Activated CD8-positive, alpha-beta T cell treated with anti-CD3 and anti-CD28 coated beads, Interleukin-2, amount 10 ng/mL, durations not matched to agents 7 days and 5 days (primary cell): ENCODE measurements at places on chromosomes 12 and 14.

DNA sequence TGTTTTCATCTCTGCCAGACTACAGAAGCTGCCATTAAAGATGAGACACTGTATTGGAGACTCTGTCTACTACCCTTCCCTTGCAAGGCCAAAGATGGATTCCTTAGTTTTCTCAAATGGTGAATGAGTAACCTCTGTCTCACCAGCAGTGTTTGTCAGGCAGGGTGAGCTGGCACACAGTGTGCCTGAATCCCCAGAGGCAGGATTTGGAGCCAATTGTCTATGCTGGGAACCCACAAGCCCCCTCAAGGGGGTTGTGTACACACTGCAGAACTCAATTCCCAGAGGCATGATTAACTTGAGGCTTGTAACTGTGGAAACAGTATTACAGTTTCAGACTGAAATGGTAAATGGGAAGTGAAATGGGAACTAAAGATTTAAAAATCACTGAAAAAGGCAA is 136.8 kb upstream of the PTPRB start:
- DNase-seq = no peak

DNA sequence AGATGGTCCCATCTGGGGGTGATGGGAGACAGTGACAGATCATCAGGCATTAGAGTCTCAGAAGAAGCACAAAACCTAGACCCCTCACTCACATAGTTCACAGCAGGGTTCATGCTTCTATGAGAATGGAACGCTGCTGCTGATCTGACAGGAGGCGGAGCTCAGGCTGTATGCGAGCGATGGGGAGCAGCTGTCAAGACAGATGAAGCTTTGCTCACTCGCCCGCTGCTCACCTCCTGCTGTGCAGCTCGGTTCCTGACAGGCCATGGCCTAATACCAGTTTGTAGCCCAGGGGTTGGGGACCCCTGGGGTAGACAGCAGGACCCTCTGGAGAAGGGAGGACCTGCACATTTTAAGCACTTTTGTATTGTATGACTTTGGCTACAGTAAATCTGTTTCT is 111.2 kb downstream of the LGMN start:
- DNase-seq = no peak

- no peak for DNase-seq
Measured at GRCh38 chr14:59330455-59330854, 134.7 kb downstream of the GPR135 start.

DNA sequence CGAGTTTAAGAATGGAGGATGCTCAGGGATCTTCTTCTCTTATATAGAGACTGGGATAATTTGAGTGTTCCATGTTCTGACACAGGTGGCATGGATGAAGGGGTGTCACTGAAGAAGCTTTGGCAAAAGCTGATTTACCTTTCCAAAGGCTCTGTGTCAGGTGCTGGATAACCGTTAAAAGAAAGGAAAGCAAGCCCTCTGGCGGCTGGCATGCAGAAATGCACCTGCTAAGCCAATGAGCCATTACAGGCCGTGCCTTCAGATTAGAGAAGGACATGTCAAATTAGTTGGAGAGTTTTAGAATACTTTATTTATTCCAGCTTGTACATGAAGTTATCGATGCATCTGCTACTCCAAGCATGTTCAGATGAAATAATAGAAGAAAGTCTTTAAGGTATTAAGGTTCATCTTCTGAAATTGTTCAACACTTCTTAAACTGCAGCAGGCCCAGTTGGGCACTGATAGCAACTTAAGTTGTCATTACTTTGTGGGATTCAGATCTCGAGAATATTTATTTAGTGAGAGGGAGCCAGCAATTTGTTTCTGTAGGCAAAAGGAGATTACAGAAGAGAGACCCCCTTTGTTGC is 678.2 kb downstream of the NRXN3 start:
- DNase-seq = peak; percentile 29

- DNase-seq = no peak
Measured at GRCh38 chr14:36818794-36819384, 157.2 kb downstream of the PAX9 start.

GRCh38 chr12:12600659-12601058 is 11.0 kb upstream of the CREBL2 start:
- no peak for DNase-seq

GRCh38 chr14:37583358-37584210 is 11.5 kb downstream of the FOXA1 start:
- DNase-seq = no peak

- DNase-seq = peak; percentile 86
Measured at GRCh38 chr12:44847888-44848702, 28.0 kb downstream of the NELL2 start.

DNA sequence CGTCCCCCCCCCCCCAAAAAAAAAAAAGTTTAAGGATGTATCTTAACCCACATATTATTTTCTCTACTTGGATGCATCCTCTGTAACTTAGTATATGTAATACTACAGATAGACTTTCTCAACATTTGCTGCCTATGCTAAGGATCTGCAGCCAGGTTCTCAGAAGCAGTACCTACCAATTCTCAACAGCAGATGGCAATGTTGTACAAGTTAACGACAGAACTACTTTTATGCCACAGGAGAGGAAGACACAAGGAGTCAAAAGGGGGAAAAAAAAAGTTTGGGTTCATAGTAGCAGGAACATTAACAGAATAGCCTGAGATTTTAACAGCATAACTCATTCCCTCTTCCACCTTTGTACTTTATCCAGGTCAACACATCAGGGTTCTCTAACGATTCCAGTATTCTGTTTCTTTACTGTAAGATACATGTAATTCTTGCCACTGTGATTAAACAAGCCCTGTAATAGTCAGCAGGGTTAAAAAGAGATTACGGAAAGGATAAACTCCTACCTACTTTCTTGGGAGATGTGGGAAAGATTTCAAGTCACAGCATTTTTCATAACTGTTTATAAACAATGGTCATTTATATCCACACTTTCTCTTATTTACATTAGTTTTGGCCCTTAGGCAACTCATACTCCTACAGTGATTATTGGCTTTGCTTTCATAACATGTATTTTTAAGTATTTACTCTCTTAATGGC is 5.7 kb upstream of the NEK9 start:
- peak; percentile 77 for DNase-seq

DNA sequence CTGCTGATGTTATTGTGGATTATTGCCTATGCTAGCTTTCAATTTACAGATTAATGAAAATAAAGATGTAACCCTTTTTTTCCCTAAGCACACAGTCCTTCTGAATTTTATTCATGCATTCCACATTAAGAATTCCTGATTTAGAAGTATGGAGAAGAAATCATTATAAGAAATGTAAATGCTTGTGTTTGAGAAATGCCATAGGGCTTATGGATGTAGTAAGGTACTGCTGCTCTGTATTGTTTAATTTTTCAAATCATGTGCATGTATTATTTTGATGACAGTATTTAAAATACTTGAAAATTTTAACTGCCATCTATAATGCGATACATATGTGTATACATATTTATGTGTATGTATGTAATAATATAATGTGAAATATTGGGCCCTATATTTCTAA is 167.1 kb upstream of the SOX5 start:
- DNase-seq = no peak

DNA sequence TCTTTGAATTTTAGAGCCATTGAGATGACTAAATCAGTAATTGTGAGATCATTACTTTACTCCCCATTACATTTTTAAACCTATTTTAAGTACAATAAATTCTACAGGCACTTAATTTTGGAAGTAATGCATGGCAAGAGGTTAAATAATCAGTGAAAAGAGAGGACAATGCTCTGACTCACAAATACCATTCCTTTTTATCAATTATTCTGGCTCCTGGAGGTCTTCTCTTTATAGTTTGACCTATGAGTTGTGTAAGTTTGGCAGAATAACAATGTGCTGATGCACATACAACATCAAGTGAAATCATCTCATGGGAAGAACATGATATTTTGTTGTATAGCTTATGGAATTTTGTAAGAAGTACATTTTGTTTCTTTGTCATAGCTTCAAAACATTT is 166.7 kb downstream of the TMTC3 start:
- no peak for DNase-seq

- peak; percentile 35 for DNase-seq
Measured at GRCh38 chr14:59918824-59919569, 947 bp upstream of the LRRC9 start.

DNA sequence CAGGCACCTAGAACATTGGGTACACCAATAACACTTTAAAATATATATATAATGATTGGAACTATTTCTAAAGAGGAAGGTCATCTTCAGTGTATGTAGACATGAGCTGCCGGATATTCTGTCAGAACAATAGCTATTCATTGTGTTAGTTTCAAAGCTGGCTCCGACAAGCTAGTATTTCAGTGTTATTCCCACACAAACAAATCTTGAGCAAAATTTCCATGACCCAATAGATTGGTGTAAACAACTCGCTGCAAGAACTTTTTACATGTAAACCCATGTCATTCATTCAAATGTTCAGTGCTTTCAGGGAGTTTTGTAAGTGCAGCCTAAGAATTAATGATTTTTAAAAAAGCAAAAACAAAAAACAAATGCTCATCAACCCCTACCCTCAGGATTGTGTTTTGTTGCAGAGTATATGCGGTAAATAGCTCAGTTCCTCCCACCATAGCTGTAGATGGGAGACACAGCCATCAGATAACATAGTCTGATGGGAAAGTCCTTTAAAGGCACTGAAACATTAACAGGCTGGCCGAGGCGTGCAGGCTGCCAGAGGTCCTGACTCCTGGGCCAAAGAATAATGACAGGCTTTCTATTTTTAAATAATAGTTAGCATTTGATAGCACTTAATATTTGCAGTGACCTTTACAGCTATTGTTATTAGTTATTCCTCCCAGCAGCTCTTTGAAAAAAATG is 150.3 kb upstream of the ARHGAP5 start:
- DNase-seq = no peak

DNA sequence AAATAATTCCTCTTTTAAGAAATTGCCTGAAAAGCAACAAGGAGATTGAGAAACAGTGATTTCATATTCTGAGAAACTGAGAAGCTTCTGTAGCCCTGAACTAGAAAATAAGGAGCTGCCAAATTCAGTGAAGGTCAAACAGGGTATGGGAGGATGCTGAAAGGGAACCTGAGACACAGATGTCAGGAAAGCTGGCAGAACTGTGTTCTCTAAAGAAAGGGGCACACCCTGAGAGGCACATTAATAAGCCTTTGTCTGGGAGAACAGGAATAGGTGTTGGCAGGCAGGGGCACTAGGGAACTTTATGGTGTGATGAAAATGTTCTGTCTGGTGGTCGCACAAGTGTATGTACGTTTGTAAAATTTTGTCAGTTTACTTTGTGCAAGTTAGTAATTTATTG is 29.6 kb downstream of the VRK1 start:
- no peak for DNase-seq

GRCh38 chr12:123033392-123034021 is 53.0 kb downstream of the ARL6IP4 start:
- DNase-seq = no peak

GRCh38 chr12:115871714-115872113 is 405.8 kb downstream of the MED13L start:
- no peak for DNase-seq

DNA sequence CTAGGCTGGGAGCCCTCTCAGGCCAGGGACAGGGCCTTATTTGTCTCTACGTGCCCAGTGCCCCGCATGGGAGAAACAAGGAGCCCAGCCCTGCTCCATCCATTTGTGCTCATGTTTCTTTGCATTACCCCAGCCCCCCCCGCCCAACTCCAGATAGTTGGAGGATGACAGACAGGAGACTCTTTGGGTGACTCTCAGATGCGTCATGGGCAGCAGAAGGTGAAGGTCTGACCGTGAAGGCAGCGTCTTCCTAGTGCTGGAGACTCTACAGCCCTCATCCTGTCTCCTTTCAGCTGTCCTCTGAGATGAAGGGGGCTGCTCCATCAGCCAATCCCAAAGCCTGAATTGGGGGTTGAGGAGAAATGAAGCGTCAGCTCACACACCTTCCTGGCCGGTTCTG is 283 bp upstream of the PSMB11 start:
- DNase-seq = no peak

- no peak for DNase-seq
Measured at GRCh38 chr14:103581954-103582703, 19.4 kb downstream of the COA8 start.

- no peak for DNase-seq
Measured at GRCh38 chr14:24863968-24864684, 185.8 kb downstream of the STXBP6 start.

- DNase-seq = no peak
Measured at GRCh38 chr14:100787659-100788058, 38.3 kb upstream of the MEG3 start.

DNA sequence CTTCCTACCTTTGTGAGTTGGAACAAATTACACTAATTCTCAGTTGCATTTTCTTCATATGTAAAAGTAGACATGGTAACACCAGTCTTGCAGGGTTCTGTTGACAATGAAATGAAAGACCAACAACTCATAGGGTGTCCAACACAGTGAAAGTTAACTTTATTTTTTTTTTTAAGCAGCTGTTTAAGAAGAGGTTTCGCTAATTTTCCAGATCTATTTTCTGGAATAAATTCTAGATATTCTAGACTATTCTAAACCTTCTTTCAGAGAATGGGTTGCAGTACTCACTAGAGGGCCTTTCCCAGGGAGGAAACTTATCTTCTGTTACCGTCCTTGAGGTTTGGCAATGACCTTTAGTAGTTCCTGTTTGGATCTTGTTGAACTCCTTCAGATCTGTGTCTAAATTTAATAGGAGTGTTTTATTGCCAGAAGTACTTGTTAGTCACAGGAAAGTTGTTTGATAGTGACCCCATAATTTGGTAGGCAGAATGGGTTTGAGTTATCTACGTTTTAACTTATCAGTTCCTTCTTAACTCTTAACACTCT is 2.8 kb upstream of the ART4 start:
- no peak for DNase-seq

GRCh38 chr12:13487326-13487725 is 290.8 kb downstream of the EMP1 start:
- no peak for DNase-seq

GRCh38 chr14:61435563-61436337 is 114.4 kb downstream of the PRKCH start:
- DNase-seq = no peak

DNA sequence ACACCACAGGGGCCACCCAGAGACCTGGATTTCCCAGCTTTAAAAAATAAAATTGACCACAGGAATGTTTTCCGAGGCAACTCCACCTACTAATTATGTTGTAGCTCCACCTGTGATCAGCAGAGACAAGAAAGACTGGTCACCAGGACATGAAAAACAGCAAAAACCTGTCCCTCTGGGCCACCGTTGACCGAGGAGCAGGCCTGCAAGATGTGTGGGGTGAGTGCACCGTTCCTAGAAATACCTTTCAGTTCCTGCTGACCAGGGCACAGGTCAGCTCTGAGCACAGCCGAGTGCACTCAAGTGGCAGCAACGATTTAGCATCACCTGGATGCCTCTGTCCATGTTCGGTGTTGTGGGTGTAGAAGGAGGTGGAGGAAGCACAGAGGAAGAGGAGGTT is 16.9 kb downstream of the FZD10 start:
- DNase-seq = no peak

GRCh38 chr12:121992059-121992879 is 29.4 kb upstream of the BCL7A start:
- peak; percentile 54 for DNase-seq

- no peak for DNase-seq
Measured at GRCh38 chr12:67276421-67276820, 7.3 kb downstream of the CAND1 start.

- DNase-seq = peak; percentile 79
Measured at GRCh38 chr12:6563448-6564050, 4.5 kb downstream of the NOP2 start.

GRCh38 chr12:45232756-45233372 is 17.0 kb downstream of the ANO6 start:
- DNase-seq = no peak

GRCh38 chr12:102534899-102535298 is 54.5 kb upstream of the IGF1 start:
- DNase-seq = no peak
